ENCODE measurements at places on chromosomes 7 and 10.
A peak's percentile ranks its signal among the peaks of the same experiment; 100 is the strongest.

DNA sequence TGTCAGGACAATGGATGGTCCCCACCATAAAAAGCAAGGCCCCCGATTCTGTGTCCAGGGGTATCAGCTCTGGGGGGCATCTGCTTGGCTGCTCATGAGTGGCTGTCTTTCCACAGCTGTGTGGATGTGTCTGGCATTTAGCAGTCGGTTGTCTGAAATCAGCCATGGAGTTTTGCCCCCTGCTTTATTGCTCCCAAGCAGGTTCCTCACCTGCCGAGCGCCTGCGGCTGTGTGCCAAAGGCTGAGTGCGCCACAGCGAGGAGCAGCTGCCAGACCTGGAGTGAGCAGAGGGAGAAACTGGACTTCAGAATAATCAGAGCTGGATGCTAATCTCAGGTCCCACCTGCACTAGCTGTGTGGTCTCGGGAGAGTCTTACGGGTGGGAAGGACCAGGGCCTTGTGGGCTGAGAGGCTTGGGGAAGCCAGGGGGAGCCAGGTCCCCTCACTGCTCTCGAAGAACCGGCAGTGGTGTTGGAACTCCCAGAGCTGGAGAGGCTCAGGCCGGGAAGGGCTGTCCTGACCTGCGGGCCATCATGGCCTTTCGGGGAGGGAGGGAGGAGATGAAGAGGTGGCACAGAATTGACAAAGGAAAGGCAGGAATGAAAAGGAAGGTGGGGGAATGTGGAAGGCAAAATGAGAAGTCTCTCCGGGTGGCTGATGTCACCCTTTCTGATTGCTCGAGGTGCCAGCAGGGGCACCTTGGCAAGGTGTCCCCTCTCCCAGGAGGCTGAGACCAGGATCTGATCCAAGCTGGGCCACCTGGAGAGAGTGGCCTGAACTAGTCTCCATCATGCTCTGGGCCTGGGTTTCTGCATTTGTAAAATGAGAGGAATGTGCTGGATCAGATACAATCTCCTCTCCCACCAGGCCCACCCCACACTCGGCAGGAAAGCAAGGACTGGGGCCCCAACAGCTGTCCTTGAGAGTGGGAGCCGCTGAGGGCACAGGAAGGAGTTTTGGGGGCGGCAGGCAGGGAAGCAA, 30.2 kb upstream of the LEP start:
- no peak for DNase-seq

DNA sequence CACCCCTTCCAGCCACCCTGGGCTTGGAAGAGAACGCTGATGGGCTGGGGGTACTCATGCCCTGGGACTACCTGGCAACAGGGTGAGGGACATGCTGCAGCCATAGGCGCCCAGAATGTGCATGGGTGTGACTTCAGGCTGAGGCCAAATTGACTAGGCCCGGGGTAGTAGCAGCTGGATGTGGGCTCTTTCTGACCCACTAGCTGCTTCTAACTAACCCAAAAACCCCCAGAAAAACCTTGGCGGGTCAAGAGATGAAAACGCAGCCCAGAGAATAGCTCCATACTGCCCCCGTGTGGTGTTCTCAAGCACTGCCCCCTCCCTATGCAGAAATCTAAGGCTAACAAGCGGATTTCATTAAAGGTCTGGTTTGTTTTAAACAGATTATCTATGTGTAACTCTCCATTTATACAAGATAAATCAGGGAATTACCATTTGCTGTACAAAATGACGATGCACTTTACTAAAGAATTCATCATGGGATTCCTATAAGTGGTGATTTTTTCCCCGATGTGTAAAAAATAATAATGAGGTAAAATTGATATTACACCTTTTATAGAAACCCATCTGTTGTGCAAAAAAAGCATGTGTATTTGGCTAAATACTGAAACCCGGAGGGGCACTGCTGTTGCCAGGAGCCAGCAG, 4.2 kb downstream of the SMARCD3 start:
- DNase-seq, result peak; percentile 70

GRCh38 chr10:26706206-26706605, 8.7 kb downstream of the PDSS1 start:
- no peak for DNase-seq

- DNase-seq, result no peak
These were observed 31.2 kb downstream of the IL2RA start for GRCh38 chr10:6030940-6031339.

DNA sequence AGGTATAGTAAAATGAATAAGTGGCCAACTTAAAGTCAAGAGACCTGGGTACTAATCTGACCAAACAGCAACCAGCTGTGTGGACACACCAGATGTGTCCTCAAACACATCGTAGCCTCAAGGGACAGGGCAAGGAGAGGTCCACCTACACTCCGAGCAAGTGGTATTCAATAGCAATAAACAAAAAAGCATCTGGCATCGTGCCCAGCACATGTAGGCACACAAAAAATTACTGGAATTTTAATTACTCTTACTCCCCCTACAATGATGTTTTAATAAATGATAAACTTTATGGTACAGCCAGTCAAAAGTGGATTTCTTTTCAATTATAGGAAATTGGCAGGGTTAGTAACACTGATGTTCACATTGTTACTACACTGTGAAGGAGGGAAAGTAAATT, 3.5 kb upstream of the RGS10 start:
- DNase-seq, result no peak

DNA sequence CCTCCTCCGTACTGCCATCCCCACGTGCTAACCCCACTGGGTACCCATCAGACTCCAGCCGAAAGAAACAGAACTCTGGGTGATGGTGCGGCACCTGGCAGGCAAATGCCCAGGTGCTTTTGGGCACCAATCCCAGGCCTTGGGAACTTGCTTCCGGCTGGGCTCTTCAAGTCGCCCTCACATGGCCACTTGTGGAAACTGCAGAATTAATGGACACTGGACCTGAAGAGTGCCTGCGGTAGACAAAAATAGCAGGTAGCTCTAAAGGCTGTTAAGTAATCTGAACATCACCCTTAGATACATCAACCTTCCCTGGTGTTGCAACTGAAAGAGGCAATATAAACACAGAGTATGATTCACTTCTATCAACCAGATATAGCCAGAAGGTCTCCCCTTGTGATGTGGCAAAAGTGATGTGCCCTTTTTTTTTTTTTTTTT, 644.4 kb downstream of the GRM8 start:
- DNase-seq, result no peak

DNA sequence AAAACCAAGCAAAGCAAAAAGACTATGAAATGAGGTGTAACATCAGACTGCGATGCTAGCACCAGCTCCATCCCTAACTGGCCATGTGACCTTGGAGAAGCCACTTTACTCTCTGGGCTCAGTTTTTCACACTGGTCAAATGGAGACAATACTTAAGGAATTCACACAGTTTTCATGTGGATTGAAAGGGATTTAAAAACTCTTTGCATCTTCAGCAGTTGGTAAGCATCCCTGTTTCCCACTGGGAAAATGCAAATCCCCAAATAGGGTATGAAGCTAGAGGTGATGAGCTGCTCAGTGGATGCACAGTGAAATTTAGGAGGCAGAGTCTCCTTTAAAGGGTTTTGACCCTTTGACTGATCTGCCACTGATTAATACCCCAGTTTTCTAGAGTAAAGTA, 240.7 kb downstream of the SORCS3 start:
- no peak for DNase-seq

GRCh38 chr7:13979671-13980435, 9.6 kb downstream of the ETV1 start:
- DNase-seq, result no peak

DNA sequence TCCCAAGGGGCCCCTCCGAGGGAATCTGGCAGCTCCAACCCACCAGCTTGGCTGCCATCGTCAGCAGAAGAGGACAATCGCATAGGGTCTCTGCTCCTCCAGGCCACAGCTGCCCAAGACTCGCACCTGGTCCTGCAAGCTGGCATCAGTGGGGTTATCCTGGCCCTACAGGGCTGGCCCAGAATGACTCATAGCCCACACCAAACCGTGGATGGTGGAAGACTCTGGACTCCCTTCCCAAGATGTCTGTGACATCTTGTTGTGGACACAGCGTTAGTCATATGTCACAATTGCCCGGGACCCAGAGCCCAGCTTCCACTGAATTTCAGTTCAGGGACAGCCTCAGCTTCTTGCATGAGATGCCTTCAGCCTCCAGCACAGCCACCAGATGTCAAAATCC, 91.5 kb upstream of the CUX1 start:
- no peak for DNase-seq

- no peak for DNase-seq
These were observed 7.3 kb downstream of the ZNF503 start for GRCh38 chr10:75394221-75394620.

- no peak for DNase-seq
These were observed 315.4 kb downstream of the PARD3 start for GRCh38 chr10:34499612-34500279.

- DNase-seq, result no peak
These were observed 154.7 kb downstream of the ARID5B start for GRCh38 chr10:62056219-62056618.

DNA sequence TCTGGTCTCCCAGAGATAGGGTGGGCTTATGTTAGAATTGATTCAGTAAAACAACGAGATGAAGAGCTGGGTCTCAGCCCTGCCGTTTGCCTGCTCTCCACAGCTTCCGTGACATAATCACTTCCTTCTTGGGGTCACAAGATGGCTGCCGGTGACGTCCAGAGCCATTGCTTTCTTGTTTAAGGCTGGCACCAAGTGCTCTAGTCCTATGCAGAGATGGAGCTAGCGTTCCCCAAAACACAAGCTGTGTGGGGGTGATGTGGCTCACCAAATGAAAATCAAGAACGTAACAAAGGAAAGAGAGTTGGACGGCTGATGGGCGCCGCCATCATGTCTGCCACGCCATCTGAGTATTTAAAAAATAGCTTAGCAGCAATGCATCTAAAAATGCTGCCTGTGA, 296.1 kb downstream of the CAMK1D start:
- DNase-seq, result no peak

DNA sequence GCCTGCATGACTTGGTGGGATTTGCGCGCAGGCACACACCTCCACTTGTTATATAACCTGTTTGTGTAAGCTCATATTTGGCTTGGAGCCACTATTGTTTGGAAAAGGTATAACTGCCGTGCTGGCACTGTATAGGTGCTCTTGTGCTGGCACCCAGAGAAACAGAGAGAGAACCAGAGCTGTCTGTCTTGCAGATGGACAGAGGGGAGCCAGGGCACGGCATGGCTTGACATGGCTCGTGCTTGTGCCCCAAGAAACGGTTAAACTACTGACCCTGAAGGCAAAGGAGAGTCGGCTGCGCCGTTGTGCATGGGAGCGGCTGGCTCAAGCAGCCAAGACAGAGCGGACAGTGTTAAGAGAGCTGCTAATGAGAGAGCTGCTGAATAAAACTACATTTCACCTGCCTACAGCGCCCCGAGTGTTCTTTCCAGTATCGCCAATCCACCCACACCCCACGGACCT, 23.2 kb downstream of the RAPGEF5 start:
- no peak for DNase-seq

DNA sequence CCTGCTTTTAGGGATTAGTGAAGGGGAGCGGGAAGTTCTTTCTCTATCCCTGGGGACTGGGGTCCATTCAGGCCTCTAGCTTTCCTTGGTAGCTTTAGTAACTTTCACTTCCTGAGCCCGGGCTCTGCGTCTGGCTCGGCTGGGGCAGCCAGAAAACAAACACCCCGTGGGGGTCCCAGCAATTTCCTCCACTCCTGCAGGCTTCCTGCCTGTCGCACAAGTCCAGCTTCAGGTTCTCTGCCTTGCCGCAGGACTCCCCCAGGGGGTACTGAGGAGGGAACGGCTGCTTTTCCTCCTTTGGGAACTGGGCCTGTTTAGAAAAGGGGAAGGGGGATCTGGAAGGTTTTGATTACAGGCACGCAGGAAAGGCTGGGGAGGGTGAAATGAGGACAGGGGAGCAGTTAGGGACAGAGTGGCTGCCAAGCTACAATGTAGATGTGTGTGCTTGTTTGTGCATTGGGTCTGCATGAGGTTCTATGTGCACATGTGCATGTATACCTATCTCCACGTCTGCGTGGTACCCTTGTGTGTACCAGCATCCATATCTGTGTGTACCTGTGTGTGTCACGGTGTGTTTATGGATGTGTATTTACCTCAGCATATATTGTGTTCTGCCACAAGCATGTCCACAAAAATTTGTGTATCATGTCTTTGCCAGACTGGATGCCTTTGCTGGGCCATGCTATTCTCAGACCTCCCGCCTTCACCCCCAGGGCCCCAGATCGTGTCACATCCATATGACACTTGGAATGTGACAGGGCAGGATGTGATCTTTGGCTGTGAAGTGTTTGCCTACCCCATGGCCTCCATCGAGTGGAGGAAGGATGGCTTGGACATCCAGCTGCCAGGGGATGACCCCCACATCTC, 2.0 kb downstream of the KAZALD1 start:
- DNase-seq, result no peak

GRCh38 chr7:85030893-85031292, 156.0 kb downstream of the SEMA3D start:
- no peak for DNase-seq

- DNase-seq, result no peak
These were observed 316.5 kb upstream of the IMMP2L start for GRCh38 chr7:111878785-111879184.

DNA sequence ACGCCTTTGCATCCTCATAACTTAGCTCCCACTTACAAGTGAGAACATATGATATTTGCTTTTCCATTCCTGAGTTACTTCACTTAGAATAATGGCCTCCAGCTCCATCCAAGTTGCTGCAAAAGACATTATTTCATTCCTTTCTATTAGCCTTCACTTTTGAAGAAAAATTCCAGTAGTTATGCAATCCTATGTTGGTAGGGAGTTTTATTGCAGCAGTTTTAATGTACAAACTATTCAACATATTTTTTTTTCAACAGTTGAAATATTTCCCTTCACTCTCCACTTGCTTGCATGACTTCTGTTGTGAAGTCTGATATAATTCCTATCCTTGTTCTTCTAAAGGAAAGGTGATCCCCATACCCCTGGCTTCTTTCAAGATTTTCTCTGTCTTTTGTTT, 27.3 kb upstream of the ARHGAP22 start:
- no peak for DNase-seq

GRCh38 chr7:143222782-143223181, 945 bp downstream of the TAS2R40 start:
- no peak for DNase-seq

GRCh38 chr10:37801557-37801956, 55.9 kb downstream of the ZNF248 start:
- DNase-seq, result no peak

DNA sequence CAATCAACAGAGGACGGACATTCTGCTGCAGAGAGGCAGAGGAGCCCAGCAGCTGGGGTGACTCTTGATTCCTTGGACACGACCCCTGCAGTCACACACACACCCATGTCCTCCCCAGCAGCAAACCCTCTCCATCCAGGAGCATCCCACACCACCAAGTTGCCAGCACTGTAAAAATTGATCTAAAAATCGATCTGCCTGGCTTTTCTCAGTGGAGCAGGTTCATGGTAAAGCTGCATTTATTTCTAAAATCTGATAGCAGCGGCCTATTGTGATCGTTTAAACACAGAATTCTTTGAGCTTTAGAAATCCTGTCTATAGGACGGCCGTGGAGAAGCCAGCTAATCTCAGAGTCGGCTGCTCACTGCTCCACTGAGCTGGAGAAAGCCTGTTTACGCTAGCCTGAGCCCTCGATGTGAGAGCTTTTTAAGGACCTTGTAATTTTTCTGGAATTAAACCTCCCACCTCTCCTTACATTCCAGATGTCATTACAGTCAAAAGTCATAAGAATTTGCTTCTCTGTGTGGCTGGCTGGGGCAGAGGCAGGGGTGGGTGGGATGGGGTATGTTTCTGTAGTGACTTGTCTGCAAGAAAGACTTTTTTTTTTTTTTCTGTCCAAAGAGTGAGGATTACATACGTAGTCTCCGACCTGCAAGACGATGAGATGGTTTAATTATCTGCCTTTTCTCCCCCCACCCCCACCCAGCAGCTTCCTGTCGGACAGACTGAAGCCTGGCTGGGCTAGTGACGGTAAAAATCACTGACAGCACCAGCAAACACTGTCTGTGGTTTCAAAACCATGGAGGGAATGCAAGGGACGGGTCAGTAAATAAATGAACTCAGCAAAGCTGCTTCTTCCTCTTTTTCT, 31.6 kb downstream of the TRIM8 start:
- DNase-seq, result no peak

All from stimulated activated CD4-positive, alpha-beta T cell treated with anti-CD3 and anti-CD28 coated beads, Interleukin-15, amount 100 ng/mL, for 24 hours (primary cell).